GM13976 (cell line): ENCODE measurements at places on chromosomes 13 and 19.
A peak's percentile ranks its signal among the peaks of the same experiment; 100 is the strongest.

DNA sequence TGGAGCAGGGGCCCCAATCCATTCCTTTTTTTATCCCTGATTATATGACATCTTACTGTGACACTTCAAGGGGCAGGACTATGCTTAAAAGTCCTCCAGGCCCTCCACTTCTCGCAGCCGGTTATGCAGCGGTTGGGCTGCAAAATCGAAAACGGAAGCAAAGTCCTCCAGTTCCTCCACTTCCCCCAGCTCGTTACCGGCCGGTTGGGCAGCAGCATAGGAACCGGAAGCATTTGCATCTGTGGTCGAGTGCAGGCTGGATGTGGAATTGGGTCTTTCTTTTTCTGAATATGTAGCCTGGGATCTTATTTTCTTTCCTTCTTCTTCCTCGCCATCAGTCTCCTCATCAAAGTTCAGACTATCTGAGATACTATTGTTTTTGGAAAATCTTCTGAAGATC is 46.1 kb downstream of the OXGR1 start:
- DNase-seq: no peak

- no peak for DNase-seq
Observed at GRCh38 chr19:18336121-18336520, 4.3 kb upstream of the PGPEP1 start.

- DNase-seq: no peak
Observed at GRCh38 chr13:42102961-42103865, 54.8 kb downstream of the DGKH start.

- DNase-seq: peak; percentile 66
Observed at GRCh38 chr19:17951990-17952976, 14.6 kb upstream of the KCNN1 start.

- no peak for DNase-seq
Observed at GRCh38 chr19:40284251-40284500, 969 bp downstream of the AKT2 start.

DNA sequence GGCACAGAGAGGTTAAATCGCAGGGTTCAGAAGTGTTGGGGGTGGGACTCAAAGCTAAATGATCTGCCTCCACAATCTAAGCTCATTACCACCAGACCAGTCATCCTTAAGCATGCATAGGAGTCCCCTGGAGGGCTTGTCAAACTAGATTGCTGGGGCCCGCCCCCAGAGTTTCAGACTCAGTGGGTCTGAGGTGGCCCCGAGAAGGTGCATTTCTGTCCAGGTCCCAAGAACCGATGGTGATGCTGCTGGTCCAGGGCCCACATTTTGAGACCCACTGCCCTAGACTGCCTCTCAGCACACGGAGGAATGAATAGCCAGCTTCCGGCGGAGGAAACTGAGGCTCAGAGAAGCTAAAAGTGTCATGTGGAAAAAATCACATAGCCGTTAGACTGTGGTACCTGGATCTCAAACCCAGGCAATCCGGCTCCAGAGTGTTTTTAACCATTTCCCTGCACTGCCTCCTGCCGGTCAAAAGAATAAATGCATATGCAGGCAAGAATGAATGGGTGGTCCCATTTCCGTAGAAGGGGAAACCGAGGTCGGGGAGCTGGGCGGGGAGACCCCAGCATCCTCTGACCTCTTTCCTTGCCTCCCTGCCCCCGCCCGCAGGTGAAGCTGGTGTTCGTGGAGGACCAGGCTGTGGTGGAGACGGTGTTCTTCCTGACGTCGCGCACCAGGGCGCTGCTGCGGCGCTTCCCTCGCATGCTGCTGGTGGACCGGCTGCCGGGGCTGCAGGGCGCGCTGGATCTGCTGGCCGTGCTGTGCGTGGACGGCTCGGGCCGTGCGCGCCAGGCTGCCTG is 23.8 kb downstream of the ZSWIM9 start:
- peak; percentile 56 for DNase-seq

GRCh38 chr13:75876142-75877050 is 240.3 kb downstream of the LMO7 start:
- DNase-seq: peak; percentile 54

GRCh38 chr19:56759531-56759930 is 81.0 kb downstream of the PEG3 start:
- no peak for DNase-seq

DNA sequence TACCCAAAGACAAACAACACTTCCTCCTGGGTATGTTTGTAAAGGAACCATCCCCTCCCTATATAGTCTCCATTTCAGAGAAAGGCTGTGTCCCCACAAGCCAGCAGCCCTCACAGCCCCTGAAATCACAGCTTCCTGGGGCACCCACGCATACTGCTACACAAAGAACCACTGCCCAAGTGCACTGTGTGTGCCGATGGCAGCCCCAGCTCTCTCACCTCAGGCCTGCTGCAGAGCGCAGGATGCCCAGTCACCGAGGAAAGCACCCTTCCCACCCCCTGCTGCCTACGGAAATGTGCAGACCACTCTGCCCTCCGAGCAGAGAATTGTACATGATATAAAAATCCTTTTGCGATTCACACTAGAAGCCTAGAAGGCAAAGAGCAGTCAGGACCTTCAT is 39.4 kb downstream of the SOHLH2 start:
- no peak for DNase-seq

- no peak for DNase-seq
Observed at GRCh38 chr19:32580353-32580900, 563 bp upstream of the PDCD5 start.

- DNase-seq: no peak
Observed at GRCh38 chr13:25248071-25248470, 39.2 kb downstream of the MTMR6 start.
